ENCODE measurements at places on chromosomes 1 and 21.

GRCh38 chr1:116943438-116943837, 33.7 kb downstream of the PTGFRN start:
- DNase-seq: no peak

GRCh38 chr1:115771094-115771846, 2.8 kb upstream of the CASQ2 start:
- DNase-seq: no peak

GRCh38 chr1:172393354-172393753, 27.1 kb upstream of the C1orf105 start:
- DNase-seq: no peak

DNA sequence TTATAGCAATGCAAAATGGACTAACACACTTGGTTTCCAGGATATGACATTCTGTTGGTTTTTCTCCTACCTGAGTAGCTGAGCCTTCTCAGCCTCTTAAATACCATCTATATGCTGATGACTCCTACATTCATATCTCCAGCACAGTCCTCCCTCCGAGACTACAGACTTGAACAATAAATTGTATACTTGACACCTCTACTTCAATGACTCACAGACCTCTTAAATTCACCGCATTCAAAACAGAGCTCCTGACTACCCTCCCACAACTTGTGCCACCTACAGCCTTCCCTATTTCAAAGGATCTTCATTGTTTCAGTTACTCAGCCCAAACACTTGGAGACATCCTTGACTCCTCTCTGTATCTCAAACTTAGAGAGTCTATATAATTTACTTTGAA, 66.8 kb upstream of the ASB17 start:
- DNase-seq: no peak

- DNase-seq: no peak
These were observed 17.7 kb downstream of the PLA2G5 start for GRCh38 chr1:20087668-20088067.

DNA sequence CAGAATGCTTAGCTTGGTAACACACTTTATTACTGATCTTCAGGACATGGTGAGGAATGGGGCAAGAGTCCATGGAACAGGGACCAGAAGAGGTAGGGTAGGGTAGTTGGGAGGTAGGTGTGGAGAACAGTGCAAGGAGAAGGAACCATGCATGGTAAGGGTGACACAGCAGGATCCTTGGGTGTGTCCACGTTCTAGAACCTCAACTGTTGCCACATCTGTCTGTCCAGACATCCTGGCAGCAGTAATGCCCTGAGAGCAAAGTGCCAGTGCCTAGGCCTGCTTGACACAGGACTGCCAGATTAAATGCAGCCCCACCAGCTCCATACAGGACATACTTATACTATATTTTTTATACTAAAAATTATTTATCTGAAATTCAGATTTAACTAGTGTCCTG, 13.9 kb downstream of the DMAP1 start:
- DNase-seq: no peak

All from fibroblast of upper back skin (primary cell).